Stimulated activated CD4-positive, alpha-beta T cell treated with anti-CD3 and anti-CD28 coated beads, Interleukin-1b, Interleukin-23, amount 100 ng/mL, for 1 hour (primary cell): ENCODE measurements at places on chromosomes 7 and 10.

GRCh38 chr7:151676759-151677158, 157.1 kb upstream of the RHEB start:
- no peak for DNase-seq

- no peak for DNase-seq
Observed at GRCh38 chr7:128265906-128266300, 24.8 kb downstream of the LEP start.

- DNase-seq: no peak
Observed at GRCh38 chr10:94293354-94293753, 69.4 kb downstream of the NOC3L start.

DNA sequence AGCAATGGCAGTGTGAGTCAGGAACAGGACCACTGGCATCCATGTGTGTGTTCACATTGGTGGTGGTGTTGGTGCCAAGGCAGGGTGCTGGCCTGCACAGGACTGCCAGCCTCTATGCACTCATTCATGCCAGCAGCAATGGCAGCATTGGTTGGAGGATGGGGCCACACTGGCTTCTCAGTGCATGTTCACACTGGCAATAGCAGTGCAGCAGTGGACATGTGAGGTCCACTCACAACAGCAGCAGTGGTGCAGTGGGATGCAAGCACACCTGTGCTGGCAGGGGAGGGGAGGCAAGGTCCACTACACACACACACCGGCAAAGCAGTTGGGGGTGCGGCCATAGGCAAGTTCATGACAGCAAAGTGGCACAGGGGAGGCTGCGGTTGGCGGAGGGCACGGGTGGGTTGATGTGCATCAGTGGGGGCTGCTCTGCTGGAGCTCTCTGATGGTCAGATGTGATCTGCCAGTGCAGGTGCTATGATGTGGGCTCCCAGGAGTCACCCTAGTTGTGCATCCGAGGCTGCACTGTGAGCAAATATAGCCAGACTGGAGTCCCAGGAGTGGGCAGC, 57.8 kb upstream of the TNKS2 start:
- no peak for DNase-seq

DNA sequence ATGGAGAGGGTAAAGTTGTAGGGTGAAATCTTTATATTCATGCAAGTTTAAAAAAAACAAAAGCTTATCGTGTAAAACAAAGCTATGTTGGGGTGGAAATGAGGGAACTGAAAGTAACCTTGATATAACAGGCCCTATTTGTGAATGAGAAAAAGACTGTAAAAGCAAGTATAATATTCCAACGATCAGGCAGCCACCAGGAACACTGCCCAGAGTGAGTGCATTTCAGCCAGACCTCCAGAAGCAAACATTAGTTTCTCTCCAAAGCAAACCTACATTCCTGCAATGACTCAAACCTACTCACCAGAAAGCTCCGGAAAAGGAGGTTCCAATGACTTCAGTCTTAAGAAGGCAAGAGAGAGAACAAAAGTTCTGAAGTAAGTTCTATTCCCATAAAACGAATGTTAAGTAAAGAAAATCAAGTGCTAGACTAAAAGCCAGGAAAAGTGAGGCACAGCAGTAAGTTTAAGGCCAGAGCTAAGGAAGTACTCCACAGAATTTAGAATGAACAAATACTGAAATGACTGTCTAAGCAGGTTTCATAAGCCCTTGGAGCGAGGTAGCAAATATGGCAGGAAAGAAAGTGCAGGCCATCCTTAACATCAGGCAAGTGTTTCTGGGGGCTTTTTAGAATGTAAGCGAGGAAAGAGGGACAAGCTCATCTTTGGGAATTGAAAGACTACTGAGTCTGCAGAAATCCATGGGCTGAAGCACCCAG, 493.1 kb downstream of the XPNPEP1 start:
- DNase-seq: no peak

- DNase-seq: no peak
Observed at GRCh38 chr7:125427676-125428075, 498.1 kb upstream of the POT1 start.

DNA sequence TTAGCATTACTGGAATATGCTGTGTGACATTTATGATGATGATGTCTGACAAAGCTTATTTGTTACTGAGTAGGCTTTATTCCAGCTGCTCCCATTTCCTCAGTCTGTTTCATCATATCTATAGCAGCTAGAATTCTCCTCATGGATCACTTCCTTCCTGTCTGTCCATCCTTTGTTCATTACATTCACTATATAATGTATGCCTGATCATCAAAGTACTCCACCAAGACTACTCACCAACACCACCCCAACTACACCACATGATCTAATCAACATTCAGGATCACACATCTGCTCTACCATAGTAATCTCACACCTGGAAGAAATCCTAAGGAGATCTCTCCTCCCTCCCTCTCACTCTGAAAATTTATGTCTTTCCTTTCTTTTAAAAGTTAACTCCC, 61.3 kb downstream of the APBB1IP start:
- no peak for DNase-seq

DNA sequence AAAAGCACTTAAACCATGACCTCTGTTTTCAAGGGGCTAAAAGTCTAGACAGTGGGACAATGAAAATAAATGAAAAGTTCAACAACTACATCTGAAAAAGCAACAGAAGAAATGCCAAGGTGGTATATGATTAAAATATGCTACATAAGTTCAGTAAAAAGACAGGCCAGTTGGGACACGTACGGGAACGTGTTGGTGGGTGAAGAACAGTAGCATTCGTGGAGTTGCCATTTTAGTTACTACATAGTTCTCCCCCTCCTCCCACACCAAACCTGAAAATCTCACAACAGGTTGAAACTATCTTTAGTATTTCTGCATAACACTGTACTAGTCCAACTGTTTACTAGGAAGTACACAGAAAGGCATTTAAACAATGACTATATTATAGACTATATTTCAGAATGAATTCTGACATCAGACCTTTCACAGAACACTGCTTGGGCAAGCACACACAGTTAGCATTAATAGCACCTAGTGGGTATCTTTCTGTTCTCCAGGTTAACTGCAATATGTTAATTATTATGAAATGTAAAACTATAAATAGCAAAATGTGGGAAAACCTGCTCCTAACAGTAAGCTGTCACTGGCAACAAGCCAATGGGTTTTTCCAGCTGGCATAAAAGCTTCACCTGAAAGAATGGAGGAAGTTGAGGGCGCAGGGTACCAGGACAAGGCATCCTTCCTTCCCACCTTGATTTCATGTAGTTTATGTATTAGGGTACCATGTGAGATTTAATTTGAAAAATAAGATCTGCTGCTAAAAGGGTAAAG, 135.0 kb downstream of the STRA8 start:
- no peak for DNase-seq

- DNase-seq: no peak
Observed at GRCh38 chr10:66455304-66455703, 470.5 kb upstream of the LRRTM3 start.

- no peak for DNase-seq
Observed at GRCh38 chr7:28104811-28105210, 75.8 kb downstream of the JAZF1 start.

DNA sequence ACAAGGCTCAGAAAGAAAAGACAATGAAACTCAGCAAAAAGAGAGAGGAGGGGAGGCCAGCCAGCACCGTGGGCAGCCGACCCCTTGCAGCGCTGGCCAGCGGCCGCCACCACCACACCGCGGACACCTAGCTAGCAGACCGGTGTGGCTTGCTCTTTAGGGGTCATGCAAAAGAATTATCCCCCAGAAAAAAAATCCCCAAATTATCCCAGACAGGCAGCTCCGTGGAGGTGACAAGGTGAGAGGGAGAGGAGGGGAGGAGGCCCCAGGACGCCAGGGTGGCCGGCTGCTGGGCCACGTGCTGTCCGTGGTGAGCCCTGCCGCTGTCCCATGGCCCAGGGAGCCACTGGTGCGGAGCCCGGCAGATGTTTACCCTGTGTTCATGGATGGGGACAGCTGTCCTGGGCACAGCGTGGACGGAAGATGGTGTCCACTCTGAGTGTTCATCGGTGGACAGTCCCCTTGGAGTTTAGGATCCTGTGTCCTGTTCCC, 16.5 kb downstream of the YKT6 start:
- no peak for DNase-seq

DNA sequence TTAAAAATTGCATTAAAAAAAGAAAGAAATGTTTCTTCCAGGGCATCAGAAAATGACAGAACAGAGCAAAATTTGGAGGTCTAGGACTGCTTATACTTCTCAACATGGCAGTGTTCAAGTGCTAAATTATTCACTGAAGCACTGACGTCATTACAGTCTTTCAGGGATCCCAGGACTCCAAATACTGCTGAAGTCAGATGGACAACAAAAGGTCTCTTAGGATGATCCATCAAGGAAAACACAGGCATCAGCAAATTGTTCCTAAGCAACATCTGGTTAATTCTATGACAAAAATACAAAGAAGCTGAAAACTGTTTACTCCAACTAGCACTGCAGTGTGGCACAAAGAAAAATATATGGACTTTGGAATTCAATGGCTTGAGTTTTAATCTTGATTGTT, 52.1 kb downstream of the PDK4 start:
- DNase-seq: no peak

DNA sequence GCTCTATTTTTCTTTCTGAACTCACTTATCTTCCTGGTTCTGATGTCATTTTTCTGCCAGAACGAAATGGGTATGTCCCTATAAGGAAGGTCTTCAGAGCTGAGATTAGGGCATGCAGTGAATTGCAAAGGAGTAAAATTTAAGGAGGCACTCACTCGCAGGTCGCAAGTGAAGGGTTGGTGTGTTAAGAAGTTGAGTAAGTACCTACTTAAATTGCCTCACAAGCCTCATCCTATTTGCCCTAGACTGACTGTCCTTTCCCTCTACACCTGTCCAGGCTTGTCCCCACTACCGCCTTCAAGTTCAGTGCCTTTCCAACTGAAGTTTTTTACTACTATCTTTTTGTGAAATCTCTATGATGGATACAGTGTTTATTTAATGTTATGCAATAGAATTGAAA, 191.5 kb downstream of the AHR start:
- DNase-seq: no peak

DNA sequence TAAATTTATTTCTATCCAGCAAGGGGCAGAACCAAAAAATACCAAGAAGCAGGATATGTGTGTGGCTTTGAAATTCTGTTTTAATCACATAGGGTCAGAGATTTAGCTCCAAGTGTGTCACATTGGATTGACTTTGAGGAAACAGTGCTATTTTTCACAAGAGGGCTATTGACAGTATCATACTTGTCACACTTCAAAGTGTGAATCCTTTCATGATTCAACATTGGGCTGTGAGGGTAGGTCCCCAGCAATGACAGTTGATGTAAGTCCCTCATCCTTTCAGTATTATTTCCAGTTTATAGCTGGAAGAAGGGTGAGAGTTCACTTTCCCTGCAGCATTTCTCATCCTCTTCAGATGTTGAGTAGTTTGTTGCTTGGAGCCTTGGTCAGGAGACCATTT, 7.4 kb downstream of the CCNY start:
- no peak for DNase-seq

GRCh38 chr7:139630643-139631519, 107.4 kb downstream of the CLEC2L start:
- DNase-seq: no peak
